Tongue (tissue), 3 donors: ENCODE measurements at places on chromosomes 6 and 20. TPM values are rescaled to one million over a fixed set of nuclear protein-coding genes. Genes with fewer than 3 reads are reported as not detected.

DNA sequence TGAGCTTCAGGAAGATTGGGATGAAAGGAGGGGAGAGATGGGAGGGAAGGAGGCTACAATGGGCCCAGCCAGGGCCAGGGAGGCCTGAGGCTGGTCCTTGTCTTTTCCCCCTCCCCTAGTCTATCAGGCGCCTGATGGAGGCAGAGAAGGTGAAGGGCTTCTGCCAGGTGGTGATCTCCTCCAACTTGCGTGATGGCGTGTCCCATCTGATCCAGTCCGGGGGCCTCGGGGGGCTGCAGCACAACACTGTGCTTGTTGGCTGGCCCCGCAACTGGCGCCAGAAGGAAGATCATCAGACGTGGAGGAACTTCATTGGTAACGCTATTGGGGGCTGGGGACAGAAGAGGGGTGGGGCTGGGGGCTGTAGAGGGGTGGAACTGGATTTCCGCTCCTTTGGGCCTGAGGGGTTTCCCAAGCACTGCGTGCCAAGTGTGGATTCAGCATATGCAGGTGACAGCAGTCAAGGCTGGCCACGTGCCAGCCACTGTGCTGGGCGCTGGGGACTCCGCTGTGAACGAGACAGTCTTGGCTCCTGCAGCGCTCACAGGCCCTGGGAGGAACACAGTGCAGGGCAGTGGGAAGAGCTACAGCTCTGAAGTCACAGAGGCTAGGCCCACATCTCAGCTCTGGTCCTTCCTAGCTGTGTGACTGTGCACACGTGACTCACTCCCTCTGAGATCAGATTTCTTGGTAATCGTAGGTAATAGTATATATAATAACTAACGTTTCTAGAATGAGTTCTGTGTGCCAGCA, 22.7 kb downstream of the SLC12A5 start:
- DNase-seq: no peak

Gene BPIFB4
- total RNA-seq: 0.62 TPM

Gene DNMT3B
- total RNA-seq: 2.9 TPM

- DNase-seq: no peak
Measured at GRCh38 chr6:111517965-111518364, 34.9 kb upstream of the REV3L start.

- DNase-seq: peak; percentile 72
Measured at GRCh38 chr20:25247000-25247517, 826 bp upstream of the PYGB start.

DNA sequence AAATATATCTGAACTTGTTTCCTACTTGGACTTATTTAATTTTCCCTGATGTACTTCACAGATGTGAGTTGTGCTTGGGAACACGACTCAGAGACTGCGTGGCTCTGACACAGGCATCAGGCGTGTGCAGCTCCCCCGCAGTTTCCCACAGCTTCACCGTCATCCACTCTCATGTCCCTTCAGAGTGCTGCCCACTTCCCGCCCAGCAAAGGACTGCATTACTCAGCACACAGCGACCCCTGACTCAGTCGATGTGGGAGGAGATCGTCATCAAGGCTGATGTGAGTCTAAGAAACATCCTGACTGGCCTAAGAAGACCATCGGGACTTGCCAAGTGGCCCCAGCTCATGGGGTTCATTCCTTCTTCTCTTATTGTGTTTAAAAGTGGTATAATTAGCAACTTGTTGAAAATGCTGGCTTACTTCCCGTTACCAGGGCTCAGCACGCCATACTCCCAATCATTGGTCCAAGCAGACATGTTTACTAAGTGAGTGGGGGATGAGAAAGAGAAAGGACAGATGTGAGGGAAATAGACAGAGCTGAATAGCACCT, 539.4 kb upstream of the JARID2 start:
- no peak for DNase-seq

DNA sequence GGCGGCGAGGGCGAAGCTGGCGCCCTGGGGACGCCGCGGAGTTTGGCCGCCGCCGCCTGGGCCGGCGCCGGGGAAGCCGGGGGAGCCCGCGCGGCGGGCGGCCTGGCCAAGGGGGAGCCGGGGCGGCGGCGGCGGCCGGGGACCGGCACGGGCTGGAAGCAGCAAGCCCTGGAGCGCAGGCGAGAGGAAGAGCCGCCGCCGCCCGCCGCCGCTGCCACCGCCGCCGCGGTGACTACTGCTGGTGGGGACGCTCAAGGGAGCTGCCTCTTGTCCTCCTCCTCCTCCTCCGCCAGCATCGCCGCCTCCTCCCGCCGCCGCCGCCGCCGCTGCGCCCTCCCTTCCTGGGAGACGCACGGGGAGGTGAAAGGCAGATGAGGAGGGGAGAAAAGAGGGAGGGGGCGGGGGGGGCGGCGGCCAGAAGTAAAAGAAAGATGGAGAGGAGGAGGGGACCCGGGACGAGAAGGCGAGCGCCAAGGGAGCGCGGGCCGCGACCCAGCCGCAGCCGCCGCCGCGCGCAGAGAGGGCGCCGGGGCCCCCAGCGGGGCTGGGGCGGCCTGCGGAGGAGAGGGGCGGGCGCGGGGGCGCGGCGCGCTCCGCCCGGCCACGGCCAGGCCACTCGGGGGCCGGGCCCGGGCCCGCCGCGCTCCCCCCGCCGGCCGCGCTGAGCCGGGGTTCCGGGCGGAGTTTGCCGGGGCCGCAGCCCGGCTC, 846 bp downstream of the PDE10A start:
- peak; percentile 65 for DNase-seq

- DNase-seq: no peak
Measured at GRCh38 chr6:168333989-168334388, 14.4 kb upstream of the DACT2 start.

- peak; percentile 49 for DNase-seq
Measured at GRCh38 chr20:58571693-58572427, 56.7 kb upstream of the APCDD1L start.

- DNase-seq: no peak
Measured at GRCh38 chr20:24779946-24780345, 169.1 kb upstream of the CST7 start.

GRCh38 chr20:34907616-34908469, 31.4 kb downstream of the ACSS2 start:
- peak; percentile 80 for DNase-seq

DNA sequence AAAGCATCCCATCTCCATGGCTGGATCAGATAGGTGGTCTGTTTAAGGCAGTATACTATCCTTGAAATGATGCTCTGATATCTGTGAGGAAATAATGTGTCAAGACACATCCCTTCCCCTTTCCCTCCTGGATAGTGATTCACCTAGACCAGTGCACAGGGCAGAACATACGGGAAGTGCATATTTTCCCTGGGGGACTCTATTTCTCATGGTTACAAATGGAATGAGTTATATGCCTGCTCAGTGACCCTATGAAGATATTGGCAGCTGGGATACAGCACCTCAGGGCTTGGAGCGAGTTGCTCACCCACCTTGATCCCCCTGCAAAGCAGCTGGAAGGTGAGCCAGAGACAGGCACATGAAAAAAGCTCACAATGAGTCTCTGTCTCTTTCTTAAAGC, 67.5 kb upstream of the PRL start:
- no peak for DNase-seq

GRCh38 chr6:77688649-77689048, 35.8 kb downstream of the MEI4 start:
- no peak for DNase-seq

Gene SLC17A5
- total RNA-seq: 18.2 TPM

Gene LRRC1
- 19.1 TPM for total RNA-seq

Gene DDX43
- 1.1 TPM for total RNA-seq

DNA sequence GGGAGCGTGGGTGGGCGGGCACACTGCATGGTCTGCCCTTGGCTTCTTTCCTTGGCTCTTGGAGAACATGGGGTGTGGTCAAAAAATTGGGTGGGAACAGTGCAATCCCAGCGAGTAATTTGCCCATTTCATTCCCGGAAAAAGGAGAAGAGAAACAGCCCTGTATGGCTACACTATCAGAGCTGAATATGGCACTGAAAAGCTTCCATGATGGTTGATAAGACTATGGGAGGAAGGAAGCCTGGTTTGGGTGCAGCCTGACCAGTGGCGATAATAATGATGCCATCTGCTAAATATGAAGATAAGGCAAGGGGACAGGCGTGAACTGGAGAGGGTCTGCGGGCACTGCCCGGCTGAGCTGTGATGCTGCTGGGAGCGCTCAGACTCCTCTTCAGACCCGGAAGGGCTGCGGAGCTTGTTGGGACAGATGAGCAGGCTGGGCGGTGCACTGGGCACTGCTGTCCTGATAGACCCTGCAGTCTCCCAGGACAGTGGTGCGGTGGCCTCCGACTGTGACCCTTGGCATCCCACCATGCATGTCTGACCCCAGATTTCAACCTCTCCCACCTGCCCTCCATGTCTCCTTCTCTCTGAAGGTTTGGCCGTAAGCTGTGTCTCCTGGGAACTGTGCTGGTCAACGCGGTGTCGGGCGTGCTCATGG, 10.2 kb downstream of the SLC22A1 start:
- DNase-seq: no peak

GRCh38 chr6:44593539-44593944, 206.0 kb downstream of the CDC5L start:
- DNase-seq: peak; percentile 64

GRCh38 chr20:42125426-42125825, 507.2 kb upstream of the CHD6 start:
- no peak for DNase-seq

- DNase-seq: no peak
Measured at GRCh38 chr6:149267072-149267471, 50.4 kb upstream of the TAB2 start.

- no peak for DNase-seq
Measured at GRCh38 chr6:162621246-162621645, 106.3 kb downstream of the PRKN start.

GRCh38 chr20:54848262-54848661, 372.9 kb downstream of the DOK5 start:
- DNase-seq: no peak

Gene CDKN1A
- 99.0 TPM for total RNA-seq

DNA sequence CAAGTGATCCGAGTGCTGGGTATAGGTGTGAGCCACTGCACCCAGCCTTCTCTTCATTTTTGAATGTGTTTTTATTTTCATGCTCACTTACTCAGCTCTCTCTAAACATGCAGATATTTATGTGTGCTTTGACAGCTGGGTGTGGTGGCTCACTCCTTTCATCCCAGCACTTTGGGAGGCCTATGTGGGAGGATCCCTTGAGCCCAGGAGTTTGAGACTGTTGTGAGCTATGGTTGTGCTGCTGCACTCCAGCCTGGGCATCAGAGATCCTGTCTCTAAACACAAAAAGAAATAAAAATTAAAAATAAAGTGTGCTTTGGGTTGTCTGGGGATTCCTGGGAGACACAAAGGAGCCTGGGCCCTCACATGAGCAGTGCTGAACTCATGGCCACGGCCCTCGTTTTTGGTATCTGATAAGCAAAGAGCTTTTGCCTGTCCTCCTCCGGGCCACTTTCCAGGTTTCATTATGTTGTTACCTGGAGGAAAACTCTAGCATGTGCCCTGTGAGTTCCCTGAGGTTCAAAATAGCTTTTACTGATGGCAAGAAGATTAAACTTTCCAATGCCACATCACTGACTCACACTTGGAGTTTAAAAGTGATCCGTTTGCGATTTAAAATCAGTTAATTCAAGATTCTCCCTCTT, 78.5 kb downstream of the CD164 start:
- DNase-seq: no peak

- no peak for DNase-seq
Measured at GRCh38 chr6:31799781-31800180, 4.2 kb upstream of the VARS1 start.

Gene CITED2
- total RNA-seq: 63.6 TPM

Gene MCM8
- 13.5 TPM for total RNA-seq

- DNase-seq: no peak
Measured at GRCh38 chr6:127581576-127581975, 4.6 kb downstream of the C6orf58 start.

GRCh38 chr6:71043902-71044301, 87.0 kb upstream of the B3GAT2 start:
- no peak for DNase-seq

Gene OVOL2
- total RNA-seq: 1.0 TPM

DNA sequence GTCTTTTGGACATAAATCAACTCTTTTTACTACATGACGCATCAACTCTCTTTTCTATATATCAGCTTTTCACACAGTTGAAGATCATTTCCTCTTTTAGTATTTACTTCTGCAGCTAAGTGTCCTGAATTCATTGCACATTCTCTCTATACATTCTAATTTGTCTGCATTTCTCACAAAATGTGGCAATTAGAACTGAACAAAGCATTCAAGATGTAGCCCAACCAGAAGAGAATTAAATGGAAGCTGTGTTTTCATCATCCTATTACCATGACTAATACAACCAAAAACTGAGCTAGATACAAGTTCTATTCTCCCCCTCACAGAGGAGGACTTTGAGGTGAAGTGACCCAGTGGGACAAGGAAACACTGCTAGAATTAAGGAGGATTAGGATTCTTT, 86.9 kb downstream of the PLCG1 start:
- no peak for DNase-seq
